ENCODE measurements at places on chromosomes 3 and 15.

GRCh38 chr15:39778021-39778420, 4.6 kb downstream of the FSIP1 start:
- no peak for DNase-seq

DNA sequence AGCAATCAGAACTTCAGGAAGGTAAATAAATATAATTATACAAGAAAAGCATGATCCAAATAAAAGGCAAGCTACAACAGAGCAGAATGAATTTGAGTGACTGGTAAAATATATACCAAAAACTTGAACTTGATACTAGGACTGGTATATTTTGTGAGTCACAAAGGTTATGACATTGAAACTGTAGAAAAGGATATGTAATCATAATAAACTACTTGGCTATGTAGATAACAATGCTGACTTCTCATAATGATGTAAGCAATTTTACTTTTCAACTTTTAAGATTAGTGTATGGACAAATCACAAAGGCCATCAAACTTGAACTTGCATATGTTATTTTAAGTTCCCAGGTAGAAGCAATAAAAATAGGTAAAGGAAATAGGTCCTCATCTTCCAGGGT, 384.5 kb upstream of the NECTIN3 start:
- DNase-seq, result no peak

DNA sequence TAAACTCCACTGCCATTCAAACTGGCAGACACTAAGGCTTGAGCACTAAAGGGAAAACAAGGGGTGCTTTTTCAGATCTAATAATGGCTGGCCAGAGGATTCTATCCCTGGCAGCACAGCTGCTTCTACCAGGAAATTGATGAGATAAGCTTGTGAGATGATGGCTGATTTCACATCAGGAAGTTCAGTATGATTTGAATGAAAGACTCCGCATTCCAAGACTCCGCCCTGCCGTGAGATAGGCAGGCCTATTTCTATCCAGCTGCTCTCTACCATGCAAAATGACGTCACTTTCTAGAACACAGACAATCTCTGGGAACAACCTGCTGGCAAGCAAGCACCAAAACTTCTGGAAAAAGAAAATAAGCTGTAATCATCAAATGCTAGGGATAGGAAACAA, 171.8 kb downstream of the WDR76 start:
- no peak for DNase-seq

DNA sequence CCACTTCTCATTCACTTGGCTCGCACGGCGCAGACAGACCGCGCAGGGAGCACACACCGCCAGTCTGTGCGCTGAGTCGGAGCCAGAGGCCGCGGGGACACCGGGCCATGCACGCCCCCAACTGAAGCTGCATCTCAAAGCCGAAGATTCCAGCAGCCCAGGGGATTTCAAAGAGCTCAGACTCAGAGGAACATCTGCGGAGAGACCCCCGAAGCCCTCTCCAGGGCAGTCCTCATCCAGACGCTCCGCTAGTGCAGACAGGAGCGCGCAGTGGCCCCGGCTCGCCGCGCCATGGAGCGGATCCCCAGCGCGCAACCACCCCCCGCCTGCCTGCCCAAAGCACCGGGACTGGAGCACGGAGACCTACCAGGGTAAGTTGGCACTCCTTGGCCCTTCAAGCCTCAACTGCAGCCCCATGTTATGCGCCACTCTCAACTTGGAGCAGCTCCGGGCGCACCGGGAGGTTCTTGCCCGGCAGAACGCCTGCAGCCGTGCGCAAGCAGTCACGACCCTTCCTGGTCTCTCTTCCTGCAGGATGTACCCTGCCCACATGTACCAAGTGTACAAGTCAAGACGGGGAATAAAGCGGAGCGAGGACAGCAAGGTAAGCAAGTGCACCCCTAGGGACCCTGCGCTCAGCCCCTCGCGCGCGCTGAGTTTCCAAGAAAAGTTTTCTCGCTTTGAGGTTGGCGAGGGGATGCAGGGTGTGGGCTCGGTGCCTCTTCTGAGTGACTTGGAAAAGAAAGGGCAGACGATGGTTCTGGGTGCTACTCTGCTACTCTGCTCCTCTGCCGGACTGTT, at the start of gene BHLHE40:
Gene BHLHE40, plus strand, starts transcription at position 10 of the 801 bp plus-strand sequence. Its CDS starts 282 bp downstream, at position 292.
- no peak for DNase-seq

DNA sequence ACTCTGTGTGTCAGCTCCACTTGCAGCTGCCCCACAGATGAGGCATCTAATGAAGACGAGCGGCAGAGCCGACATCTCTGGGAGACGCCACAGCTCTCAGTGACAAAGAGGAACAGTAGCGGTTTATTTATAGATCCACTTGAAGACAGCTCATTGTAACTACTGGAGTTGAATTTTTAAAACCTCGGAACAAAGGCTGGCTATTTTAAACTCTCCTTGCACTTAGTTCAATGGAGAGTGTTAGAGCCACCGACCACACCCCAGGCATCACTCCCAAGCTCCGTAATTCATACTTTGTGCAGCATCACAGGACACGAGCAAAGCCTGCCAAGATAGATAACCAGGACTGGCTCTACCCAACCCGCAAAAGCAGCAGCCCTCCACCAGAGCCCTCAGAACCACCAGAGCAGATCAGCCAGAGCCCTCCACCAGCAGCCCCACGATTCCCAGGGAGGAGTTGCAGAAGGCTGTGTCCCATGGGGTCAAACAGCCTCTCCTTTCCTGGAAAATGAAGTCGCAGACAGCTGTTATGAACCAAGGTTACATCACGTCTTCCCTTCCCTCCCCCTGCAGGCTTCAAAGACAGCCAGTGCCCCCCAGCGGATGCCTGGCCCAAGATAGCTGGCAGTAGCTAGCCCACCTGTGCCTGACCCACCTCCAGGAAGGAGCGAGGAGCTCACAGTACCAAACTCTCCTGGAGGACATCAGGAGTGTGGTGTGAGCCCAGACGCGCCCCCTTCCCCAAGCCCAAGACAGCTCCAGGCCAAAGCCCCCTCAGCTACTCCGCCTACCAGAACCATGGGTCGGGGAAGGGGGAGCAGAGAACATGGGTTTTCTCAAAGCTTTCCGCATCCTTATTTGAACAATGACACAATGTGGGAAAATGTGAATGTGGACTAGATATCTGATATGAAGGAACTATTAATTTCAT, 45.7 kb downstream of the POC1A start:
- no peak for DNase-seq

Measured in RWPE2 (cell line).